Daoy (cell line): ENCODE measurements at places on chromosomes 2 and 18.
A peak's percentile ranks its signal among the peaks of the same experiment; 100 is the strongest.

GRCh38 chr2:235394278-235394828, 99.5 kb upstream of the AGAP1 start:
- DNase-seq: peak; percentile 62

DNA sequence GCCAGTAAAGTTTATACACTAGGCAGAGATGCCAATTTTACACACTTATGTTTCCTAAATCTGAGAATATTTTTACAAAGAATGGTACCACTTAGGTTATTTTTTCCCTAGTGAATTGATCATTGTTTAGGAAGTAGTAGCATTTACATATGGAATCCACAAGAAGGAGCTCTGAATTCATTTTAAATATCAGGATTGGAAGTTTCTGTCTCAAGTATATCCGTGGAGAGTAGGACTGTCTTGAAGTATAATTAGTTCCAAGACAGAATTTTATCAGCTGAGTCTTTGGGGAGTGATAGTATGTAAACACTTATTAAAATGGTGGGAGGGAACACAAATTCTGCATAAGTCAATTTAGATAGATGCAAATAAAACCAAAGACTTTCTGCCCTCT, 82.3 kb upstream of the FAM98A start:
- no peak for DNase-seq

DNA sequence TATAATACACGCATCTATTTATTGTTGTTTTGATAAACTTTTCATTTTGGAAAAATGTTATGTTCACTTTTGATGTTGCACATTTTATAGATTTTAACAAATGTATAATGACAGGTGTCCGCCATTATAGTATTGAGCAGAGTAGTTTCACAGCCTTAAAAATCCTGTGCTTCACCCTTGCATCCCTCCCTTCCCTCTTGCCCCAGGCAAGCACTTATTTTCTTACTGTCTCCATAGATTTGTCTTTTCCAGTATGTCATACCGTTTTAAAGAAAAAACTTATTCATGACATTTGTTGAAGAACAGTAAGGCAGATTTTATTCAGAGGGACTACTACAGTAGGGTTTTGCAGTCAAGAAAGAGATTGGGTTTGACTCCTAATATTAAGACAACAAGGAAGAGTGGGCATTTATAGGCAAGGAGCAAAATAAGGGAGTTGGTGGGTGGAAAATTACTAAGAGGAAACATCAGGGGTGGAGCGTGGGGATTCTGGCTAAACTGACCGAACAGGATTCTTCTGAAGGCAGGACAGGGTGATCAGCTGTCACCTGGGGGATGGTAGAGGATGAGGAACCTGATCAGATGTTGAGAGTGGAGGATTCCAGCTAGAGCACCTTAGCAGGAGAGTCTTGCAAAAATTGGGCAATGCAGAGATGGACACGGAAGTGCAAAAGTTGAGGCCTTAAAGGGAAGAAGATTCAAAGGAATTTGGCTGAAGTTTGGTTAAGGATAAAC, 108.8 kb downstream of the NCK2 start:
- DNase-seq: no peak

- DNase-seq: no peak
These were observed 24.3 kb downstream of the MRPS9 start for GRCh38 chr2:105062158-105062557.

DNA sequence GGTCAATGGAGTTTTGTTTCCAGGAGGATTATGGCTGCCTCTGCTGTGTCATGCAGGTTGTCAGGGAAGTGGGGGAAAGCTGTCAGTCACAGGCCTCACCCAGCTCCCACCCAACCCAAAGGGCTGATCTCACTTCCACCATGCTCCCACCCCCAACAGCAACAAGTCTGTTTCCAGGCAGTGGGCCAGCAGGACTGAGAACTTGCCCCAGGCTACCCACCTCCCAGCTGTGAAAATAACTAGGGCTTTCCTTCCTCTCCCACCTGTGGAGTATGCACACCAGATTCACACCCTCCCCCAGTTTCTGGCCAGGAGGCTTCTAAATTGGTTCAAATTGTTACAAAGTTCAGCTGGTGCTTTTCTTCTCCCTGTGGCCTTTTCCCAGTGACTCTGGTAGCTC, 95.6 kb upstream of the ACVR1 start:
- peak; percentile 53 for DNase-seq

DNA sequence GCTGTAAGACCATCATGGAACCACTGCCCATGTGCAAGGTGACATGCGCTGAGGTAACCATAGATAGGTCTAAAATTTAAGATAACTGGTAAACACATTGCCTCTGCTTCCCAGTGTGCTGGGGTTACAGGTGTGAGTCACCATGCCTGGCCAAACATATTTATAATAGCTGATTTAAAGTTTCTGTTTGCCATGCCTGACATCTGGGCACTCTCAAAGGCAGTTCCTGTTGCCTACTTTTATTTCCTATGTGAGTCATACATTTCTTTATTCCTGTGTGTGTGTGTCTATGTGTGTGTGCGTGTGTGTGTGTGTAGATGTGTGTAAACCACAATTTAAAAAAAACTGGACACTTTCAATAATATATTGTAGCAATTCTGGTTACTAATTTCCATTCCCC, 415.2 kb upstream of the NETO1 start:
- DNase-seq: peak; percentile 23

DNA sequence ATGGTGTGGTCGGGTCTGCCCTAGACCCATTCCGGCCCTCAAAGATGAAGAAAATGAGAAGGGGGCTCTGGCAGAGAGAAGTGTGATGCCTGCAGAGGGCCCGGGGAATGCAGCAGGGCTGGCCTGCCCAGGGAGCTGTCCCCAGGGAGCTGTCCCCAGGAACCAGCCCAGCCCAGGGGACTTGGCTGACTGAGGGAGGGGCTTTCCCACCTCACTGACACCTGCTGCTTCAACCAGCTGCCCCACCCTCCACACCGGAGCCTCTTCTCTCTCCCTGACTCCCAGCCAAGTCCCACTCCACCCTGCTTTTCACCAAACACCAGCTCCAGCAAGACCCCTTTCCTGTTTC, 111.2 kb downstream of the STPG4 start:
- no peak for DNase-seq

GRCh38 chr2:9336241-9336575, 87.1 kb downstream of the ITGB1BP1 start:
- DNase-seq: no peak

DNA sequence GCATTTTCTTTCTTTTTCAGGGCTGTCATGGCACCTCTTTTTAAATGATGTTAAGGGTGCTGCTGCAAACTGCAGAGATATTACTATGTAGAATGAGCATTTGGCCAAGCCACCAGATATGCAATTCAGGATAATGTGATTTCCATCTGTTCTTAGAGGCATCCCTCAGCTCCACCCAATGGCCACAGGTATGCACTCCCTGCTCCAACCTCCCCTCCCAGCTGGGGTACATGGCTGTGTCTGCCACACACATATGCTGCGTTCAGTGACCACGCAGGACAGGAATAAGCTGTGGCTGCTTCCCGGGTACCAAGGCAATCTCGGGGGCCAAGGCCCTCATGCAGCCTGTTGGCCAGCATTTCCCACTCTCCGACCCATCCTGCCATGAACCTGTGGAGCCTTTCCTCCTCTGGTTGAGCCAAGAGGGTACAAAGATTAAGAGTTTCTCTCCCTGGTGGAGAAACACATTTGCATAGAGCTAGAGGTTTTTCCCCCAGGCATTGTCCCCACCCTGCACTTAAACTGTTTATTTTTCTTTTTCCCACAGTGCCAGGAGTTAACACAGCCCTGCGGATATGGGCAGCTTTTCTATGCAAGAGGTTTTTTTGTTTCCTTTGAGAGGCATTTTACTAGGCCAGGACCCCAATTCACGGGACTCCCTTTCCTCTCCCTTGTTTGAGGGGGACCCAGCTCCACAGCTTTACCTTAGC, 147.0 kb downstream of the GCA start:
- no peak for DNase-seq

GRCh38 chr18:58446391-58447060, 182.4 kb downstream of the ALPK2 start:
- DNase-seq: no peak

- DNase-seq: no peak
These were observed 84.5 kb upstream of the MCFD2 start for GRCh38 chr2:46999857-47000678.

DNA sequence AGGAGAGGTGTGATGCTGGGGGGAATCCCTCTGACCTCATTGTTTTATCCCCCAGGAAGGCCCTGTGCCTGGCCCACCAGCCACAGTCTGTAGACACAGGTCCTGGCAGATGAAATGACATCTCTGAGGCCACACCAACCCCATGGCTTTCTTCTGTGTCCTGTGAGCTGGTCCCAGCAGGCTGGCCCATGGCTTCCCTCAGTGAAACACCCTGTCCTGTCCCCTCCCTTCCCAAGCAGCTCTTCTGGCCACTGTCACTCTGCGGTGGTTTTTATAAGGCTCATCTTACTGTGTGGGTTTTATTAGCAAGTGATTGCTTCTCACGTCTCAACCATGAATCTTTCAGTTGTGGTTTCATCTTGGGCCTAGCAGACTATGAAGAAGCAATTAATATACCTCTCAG, 102.8 kb upstream of the STPG4 start:
- DNase-seq: no peak

- DNase-seq: peak; percentile 17
These were observed 36.3 kb upstream of the ITM2C start for GRCh38 chr2:230828272-230828961.

DNA sequence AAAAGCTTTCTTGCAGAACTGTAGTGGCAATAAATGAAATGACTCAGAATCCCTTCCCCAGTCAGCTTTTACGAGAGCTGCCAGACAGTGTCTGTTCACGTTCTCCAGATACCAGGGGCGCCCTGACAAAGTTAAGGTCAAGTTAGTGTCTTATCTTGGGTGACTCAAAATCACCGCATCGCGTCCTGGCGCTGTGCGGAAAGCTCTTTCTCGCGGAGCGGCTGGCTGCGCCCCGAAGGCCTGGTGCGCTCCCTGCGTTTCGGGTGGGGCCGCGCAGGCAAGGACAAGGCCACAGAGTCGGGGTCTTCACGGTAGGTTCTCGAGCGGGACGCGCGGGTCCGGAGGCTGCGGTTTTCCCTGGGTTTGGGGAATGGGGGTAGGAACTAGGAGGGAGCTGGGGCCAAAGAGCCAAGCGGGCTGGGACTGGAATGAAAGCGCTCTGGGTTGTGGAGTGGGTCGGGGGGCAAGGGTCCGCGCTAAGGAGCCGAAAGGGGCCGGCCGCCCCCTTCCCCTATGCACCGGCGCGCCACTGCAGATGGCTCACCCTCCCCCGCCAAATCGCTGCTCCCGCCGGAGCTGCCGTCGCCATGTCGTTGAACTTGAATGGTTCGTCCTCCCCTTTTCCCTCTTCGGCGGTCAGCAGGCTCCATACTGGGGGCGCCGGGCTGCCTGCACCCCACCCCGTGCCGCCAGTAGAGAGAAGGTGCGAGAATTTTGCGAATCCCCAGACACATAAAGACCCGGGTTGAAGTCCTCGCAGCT, 2.6 kb upstream of the HOXD11 start:
- DNase-seq: peak; percentile 89

DNA sequence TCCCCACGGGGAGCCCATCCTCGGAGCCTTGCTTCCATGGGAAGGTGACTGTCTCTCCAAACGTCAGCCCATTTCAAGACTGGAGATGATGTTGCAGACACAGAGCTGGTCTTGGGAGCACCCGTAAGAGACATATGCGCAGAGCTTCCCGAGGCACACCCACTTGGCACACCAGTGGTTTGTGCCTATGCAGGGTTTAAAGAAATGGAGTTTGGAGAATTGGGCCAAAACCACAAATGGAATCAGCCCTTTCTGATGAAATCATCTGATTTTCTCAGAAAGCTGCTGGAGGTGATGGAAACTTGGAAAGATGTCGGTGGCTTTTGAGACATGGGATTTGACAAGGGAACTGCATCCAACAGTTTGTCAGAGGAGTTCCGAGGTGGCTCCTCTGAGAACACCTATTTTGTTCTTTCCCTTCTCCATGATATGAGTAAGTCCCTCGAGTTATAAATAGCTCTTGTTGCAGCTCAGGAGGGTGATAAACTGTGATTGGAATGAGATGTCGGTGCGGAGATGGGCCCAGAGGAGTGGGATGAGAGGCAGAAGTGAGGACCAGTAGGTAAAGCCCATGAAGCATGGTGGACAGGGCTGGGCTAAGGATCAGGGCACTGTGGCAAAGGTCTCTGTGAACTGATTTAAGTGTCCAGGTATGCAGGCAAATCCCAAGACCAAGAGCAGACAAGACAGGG, 225.7 kb downstream of the ACKR3 start:
- DNase-seq: no peak

- peak; percentile 51 for DNase-seq
These were observed 487.2 kb upstream of the GCFC2 start for GRCh38 chr2:76197842-76198448.

GRCh38 chr2:196558497-196558896, 81.0 kb upstream of the CCDC150 start:
- no peak for DNase-seq

DNA sequence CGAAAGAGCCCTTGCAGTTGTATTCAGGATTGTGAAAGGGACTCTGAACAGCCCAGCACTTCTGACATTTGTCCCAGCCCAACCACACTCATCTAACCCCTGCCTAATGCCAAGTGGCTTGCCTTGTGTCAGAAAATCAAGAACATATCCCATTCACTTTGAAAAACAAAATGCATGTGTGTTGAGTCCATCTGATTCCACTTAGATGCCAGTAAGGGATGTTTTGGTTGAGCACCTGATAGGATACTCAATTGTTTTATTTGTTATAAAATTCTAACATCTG, 776.8 kb downstream of the BCL11A start:
- DNase-seq: no peak

- no peak for DNase-seq
These were observed 46.9 kb upstream of the TAF1B start for GRCh38 chr2:9796056-9797010.

- DNase-seq: peak; percentile 41
These were observed 250.5 kb upstream of the NETO1 start for GRCh38 chr18:73118121-73118816.

- DNase-seq: no peak
These were observed 601.5 kb upstream of the FANCL start for GRCh38 chr2:58842501-58843155.

- no peak for DNase-seq
These were observed 7.3 kb downstream of the XRCC5 start for GRCh38 chr2:216116418-216116817.

GRCh38 chr2:120539937-120540718, 194.2 kb downstream of the INHBB start:
- peak; percentile 89 for DNase-seq

GRCh38 chr2:203177361-203177760, 61.5 kb upstream of the CYP20A1 start:
- DNase-seq: no peak

- peak; percentile 85 for DNase-seq
These were observed 61.5 kb downstream of the EFR3B start for GRCh38 chr2:25103287-25103871.

DNA sequence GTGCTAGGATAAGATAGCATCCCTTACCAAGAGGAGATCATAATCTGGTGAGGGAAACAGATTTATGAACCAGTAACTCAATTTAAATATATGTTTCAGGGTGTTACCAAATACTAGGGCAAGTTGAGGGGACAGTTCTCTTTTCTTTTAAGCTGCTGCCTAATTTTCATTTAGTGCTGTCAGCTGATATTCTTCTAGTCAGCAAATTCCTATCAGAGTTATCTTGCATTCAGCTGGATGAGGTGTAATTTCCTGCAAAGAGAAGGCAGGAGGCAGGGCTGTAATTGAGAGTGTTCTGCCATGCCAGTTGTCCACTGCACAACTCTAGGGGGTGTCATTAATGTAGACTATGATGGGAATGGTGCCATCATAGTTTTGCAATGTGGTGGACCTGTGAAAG, 141.3 kb upstream of the LHCGR start:
- no peak for DNase-seq
